ENCODE measurements at places on chromosomes 11 and 22.
A peak's percentile ranks its signal among the peaks of the same experiment; 100 is the strongest.

GRCh38 chr11:36532941-36533601 lies 23.0 kb upstream of the TRAF6 start:
- no peaks in the 10 kb centered on the region for H3K4me1 ChIP-seq
- no peak overlapping the region for H3K27ac ChIP-seq

DNA sequence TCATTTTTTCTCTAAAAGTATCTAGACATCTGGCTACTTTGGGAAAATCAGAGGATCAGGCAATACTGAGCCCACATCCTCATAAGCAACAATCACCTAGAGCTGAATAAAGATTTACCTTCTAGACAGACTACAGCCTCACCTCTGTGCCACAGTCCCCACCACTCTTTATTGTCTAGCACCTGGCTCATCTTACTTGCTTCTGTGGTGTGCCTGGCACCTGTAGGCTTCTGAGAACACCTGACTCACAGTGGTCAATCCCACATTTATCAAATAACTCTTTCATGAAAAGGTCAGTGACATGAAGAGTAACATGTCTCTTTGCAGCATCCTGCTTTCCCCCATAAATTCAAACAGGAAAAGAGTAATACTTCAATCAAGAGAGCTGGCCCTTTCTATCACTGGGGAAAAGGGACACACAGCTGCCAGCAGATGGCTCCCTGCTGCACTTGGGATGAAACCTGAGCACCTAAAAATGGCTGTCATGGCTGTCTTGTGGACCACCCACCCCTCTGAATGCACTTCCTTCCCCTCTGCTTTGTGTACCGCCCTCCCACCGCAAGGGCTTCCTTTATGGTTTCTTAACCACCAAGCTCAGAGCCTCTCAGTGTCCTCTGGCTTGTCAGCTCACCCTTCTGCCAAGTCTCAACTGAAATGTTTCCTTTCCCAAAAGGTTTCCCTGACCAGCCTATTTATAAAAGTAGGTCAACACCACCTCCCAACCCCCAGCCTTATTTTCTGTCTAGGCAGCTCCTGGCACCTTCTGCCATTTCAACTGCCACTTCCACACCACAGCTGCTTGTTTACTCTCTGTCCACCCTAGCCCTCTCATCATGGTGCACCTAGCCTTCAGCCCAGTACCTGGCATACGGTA lies 9.3 kb downstream of the TFIP11 start:
- H3K4me3 ChIP-seq: no peak overlapping the region
- H3K27me3 ChIP-seq: no peaks in the 10 kb centered on the region
- H3K36me3 ChIP-seq: peaks cover 59% of the 10 kb centered on the region
- H3K27ac ChIP-seq: no peak overlapping the region
- H3K4me1 ChIP-seq: peaks cover 21% of the 10 kb centered on the region

GRCh38 chr11:112255067-112255720 lies 5.5 kb downstream of the PLET1 start:
- peak overlapping the region; percentile 54 for H3K27ac ChIP-seq
- H3K4me1 ChIP-seq: peaks cover 9% of the 10 kb centered on the region
- DNase-seq: peak; percentile 92
- no peaks in the 10 kb centered on the region for H3K27me3 ChIP-seq
- H3K4me3 ChIP-seq: peak overlapping the region; percentile 34

DNA sequence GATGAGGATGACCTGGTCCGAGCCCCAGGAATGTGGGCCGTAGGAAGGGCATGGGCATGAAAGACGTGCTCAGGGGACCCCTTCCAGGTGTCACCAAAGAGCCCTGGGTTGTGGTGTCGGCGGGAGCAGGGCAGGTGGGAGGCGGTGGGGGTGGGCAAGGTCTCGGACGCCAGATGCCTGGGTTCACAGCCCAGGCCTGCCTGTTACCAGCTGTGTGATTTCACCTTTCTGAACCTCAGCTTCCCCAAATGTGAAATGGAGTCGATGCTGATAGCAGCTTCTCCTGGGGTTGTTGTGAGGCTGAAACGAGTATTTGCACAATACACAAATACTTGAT lies 42.9 kb upstream of the MYEOV start:
- DNase-seq: no peak
- H3K27me3 ChIP-seq: peaks cover 6% of the 10 kb centered on the region
- peaks cover 10% of the 10 kb centered on the region for H3K4me1 ChIP-seq
- no peak overlapping the region for H3K4me3 ChIP-seq

DNA sequence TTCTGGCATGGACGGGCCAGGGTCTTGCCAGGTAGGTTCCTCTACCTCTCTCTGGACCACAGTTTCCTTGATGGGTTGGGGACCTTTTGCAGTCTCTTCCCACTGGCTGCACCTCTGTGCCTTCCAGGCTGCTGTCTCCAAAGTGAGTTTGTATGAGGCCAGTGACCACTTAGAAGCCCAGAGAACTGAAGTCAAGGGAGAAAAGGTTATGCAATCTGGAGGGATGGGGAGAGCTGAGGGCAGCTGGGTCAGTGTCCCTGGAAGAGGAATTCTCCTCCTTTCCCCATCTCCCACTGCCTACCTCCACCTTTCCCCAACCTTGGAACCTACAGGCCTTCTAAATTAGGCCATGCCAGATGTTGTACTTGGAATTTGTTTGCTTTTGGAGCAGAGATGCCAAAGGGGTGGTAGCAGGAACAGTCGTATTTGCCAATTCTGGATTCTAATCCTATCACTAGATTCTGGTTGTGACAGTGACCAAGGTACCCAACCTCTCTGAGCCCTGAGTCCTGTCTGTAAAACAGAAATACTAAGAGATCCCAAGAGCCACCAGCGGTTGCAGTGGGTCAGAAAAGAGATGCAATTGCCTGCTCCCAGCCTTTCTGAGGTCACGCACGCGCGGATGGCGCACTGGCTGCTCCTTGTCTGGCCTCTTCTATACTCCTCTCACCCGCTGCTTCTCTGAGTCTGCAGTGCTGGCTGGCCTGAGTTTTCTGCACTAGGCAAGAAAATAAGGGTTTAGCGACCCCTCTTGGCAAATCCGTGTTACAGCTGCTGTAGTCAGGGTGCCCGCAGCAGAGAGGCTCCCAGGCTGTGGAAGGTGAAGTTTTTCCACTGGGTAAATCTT lies 10.7 kb upstream of the ACCSL start:
- no peak overlapping the region for H3K27ac ChIP-seq
- peak; percentile 59 for DNase-seq
- H3K36me3 ChIP-seq: no peaks in the 10 kb centered on the region
- H3K4me3 ChIP-seq: no peak overlapping the region

- no peak within 1 kb of the TSS for H3K4me3 ChIP-seq
- peaks cover 14% of the 10 kb centered on the region for H3K4me1 ChIP-seq
- H3K36me3 ChIP-seq: peaks cover 6% of the 10 kb centered on the region
- H3K27ac ChIP-seq: no peak within 1 kb of the TSS
Observed at GRCh38 chr11:67437082-67437808, at the start of gene PTPRCAP. Gene PTPRCAP, minus strand, starts transcription at chr11:67437682. Its CDS starts 63 bp downstream, at chr11:67437619.

DNA sequence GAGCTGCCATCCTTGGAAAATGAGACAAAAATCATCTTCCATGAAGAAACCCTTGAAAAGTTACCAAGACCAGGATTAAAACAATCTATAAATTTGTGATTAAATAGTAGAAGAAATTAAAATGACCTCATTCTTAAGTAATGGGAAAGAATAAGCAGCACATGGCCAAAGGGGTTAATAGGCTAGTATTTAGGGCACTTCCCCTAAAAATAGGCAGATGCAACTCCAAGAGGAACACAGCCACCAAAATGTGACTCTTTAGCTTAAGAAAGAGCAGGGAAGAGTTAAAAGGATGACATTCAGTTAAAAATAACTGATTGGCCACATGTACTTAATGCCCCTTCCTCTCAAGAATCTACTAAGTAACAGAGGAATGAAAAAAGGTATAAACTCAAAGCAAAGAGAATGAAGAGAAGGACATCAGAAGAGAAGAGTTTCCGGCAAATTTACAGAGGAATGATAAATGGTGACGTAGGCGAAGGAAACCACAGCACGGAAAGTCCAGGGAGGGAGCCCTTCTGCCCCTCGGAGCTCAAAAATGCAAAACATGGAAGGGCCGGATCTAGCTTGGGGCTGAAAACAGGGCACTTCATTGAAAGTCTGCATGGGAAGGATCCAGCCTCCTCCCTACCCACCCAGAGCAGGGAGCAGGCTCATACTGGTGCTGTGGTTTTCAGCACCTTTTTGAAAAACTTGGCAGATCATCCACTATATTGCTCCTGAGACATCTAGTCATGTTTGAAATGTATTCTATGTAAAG lies 17.8 kb downstream of the SCUBE2 start:
- no peaks in the 10 kb centered on the region for H3K4me1 ChIP-seq
- H3K27me3 ChIP-seq: no peaks in the 10 kb centered on the region
- DNase-seq: no peak
- H3K36me3 ChIP-seq: no peaks in the 10 kb centered on the region
- H3K27ac ChIP-seq: no peak overlapping the region

DNA sequence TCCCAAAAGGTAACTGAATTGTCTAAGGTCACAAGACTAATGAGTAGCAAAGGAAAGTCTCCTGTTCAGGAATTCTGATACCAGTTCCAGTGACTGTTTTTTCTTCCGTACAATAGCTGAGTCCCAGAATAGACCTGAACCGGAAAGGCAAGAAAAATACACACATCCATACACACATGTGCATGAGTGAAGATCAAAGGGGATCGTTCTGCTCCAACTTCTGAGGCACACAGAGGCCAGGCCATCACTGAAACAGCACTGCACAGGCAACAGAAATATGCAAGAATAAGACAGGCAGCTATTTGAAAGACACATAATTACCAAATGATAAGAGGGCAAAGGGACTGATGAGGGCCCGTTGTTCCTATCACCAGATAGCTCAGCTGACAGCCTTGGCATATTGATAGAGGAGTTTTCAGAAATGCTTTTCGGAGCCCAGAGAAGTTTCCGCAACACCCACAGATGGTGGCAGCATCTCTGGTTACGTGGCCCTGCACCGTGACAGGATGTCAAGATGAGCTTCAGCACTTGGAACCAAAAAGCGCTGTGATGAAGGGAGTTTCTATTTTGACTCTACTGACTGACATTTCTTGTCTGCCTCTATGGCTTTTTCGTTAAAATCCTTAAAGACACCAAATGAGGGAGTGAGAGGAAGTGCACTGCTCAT lies 280.6 kb downstream of the LARGE1 start:
- H3K27ac ChIP-seq: no peak overlapping the region
- no peaks in the 10 kb centered on the region for H3K36me3 ChIP-seq
- no peak for DNase-seq
- H3K4me1 ChIP-seq: no peaks in the 10 kb centered on the region
- no peaks in the 10 kb centered on the region for H3K27me3 ChIP-seq

DNA sequence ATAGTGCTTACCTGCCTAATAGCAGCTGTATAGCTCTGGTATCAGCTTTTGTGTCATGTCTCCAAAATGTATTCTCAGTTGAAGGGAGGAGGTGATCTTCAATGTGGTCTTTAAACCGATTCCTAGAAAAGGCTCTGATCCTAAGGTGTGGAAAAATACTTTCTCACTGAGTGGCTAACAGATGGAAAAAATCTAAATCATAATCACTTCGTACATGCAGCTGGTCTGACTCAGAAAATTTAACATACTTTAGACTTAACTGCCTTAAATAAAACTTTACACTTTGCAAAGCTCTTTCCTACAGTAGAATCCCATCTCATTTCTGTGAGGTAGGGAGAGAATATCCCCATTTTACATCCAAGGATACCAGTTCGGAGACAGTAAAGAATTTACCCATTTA lies 38.0 kb downstream of the C2CD3 start:
- peaks cover 6% of the 10 kb centered on the region for H3K4me1 ChIP-seq
- H3K27ac ChIP-seq: no peak overlapping the region
- no peak overlapping the region for H3K4me3 ChIP-seq
- no peaks in the 10 kb centered on the region for H3K27me3 ChIP-seq

DNA sequence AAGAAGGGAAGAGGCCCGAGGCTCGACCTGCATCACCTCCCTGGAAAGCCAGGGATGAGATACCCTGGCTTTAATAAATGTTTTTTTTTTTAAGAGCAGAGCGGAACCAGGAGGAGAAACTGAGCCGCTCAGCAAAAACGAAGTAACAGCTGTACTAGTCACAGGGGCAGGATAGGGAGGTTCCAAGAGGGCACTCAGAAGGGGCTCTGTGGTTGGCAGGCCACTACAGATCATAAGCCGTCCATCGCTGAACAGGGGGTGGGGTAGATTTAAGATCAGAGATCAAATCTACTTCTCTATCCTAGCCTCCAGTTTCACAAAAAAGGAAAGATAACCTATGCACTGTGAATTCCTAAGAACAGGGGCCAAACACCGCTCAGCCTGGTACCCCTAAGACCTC lies 625 bp downstream of the EIF3D start:
- peak overlapping the region; percentile 94 for H3K4me3 ChIP-seq
- peak overlapping the region; percentile 88 for H3K27ac ChIP-seq

DNA sequence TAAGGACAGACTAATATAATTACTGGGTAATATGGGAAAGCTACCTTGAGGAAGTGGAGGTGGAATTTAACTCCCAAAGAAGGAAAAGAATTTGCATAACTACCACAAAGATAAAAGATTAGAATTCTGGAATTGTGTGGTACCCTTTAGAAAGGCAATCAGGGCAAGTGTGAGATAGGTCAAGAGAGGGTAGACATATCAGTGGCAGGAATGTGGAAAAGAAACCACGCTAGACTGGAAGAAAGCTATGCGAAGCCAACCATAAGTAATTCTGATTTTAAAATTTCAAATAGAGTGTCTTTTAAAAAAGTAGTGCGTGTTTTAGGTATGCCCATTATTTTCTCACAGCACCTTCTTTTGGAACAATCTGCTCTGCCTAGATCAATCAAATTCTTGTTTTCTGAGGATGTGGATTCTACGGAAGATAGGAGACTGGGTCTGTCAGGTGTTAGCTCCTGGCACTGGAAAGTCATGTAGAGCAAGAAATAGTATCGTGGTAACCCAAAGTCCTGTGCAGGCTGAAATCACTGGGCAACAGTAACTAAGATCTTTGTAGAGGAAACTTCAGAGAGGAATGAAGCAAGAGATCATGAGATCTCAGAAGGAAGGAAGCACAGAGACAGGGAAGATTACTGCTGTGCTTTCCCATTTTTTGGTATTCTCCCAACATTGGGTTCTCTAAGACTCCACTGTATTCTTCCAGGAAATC lies 111.3 kb upstream of the MTMR2 start:
- H3K36me3 ChIP-seq: no peaks in the 10 kb centered on the region
- H3K27me3 ChIP-seq: no peaks in the 10 kb centered on the region
- no peak for DNase-seq
- no peak overlapping the region for H3K4me3 ChIP-seq

- no peaks in the 10 kb centered on the region for H3K4me1 ChIP-seq
- no peak overlapping the region for H3K27ac ChIP-seq
- no peaks in the 10 kb centered on the region for H3K27me3 ChIP-seq
- no peaks in the 10 kb centered on the region for H3K36me3 ChIP-seq
Observed at GRCh38 chr11:127195501-127196120, 195.0 kb upstream of the KIRREL3 start.

DNA sequence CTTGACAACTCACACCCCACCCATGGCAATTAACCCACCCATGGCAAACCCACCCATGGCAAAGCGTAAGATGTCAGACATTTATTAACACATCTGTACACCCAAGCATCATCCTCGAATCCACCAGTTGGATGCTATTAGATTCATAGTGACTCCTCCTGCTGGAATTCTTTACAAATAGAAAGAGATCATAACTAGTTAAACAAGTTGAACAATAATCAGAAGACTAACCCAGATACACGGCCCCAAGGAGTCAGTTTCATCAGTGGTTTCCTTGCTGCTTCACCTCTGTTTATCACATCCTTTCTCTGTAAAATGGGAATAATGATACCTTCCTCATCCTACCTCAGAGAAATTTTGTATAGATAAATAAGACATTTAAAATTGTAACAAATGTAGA lies 5.1 kb downstream of the GTPBP1 start:
- H3K4me1 ChIP-seq: peaks cover 14% of the 10 kb centered on the region
- H3K36me3 ChIP-seq: peaks cover 3% of the 10 kb centered on the region
- DNase-seq: no peak
- no peak overlapping the region for H3K27ac ChIP-seq
- no peak overlapping the region for H3K4me3 ChIP-seq

GRCh38 chr11:120540744-120541465 lies 29.4 kb downstream of the GRIK4 start:
- no peaks in the 10 kb centered on the region for H3K27me3 ChIP-seq
- no peak overlapping the region for H3K4me3 ChIP-seq
- H3K4me1 ChIP-seq: peaks cover 6% of the 10 kb centered on the region
- H3K36me3 ChIP-seq: no peaks in the 10 kb centered on the region
- H3K27ac ChIP-seq: no peak overlapping the region
- DNase-seq: peak; percentile 50

Data from astrocyte (in vitro differentiated cells and primary cell).